ENCODE measurements at places on chromosomes 16 and 17. TPM values are rescaled to one million over a fixed set of nuclear protein-coding genes. Genes with fewer than 3 reads are reported as not detected.

DNA sequence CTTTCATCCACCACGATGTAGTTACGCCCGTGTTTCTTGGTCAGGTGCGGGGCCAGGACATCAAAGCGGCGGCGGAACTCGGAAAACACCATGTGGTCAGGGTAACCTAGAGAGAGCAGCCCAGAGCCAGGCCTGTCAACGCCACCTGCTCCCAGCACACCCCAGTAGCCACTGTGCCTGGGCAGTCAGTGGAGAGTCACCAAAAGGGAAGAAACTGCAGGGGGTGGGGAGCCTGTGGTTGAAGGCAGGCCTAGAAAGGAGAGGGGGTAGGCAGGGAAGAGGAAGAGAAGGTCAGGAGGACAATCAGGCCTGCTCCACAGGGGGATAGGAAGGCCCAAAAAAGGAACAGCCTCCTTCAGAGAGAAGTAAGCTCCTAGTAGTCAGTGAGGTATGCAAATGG, 64.1 kb downstream of the PIPOX start:
- DNase-seq = no peak

DNA sequence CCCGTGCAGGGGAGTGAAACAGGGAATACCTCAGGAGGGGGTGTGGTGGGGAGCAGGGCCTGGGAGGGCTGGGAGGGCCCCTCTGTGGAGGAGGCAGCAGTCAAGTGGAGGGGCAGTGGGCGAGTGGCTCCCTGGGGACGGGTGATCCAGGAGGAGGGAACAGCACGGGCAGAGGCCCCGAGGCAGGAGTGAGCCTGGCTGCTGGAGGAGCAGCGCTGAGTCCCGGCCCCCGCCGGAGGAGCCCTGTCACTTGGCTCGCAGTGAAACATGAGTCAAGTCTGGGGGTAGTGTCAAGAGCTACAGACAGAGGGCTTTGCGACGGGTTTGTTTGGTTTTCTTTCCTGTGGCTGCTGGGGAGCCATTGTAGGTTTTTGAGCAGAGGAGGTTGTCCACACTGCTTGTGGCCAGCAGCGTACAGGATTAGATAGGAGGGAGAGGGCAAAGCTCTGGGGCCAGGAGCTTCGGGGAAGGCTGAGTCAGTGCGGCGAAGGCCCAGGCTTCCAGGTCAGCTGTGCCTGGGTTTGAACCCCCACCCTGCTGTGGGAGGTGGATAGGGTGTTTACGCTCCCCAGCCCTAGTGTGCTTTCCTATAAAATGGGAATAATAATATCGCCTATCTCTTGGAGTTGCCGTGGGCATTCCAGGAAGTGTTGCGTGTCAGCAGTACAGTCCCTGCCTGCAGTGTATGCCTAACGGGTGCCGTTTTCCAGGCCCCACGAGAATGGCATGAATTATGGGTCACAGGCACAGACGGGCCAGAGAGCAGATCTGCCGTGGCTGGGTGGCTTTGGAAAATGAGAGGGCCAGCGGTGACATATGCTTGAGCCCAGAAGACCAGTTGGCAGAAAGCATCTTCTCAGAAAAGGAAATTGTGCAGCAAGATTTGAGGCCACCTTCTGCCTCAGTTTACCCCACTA, 115.9 kb upstream of the CIBAR2 start:
- DNase-seq = no peak

GRCh38 chr16:88649924-88650748, 717 bp downstream of the CYBA start:
- DNase-seq = peak; percentile 45

GRCh38 chr17:75181608-75182318, 996 bp downstream of the SUMO2 start:
- DNase-seq = peak; percentile 63

The RGS11 gene
- total RNA-seq = not detected
